GM10248 (cell line): ENCODE measurements at places on chromosomes 4 and X.

GRCh38 chr4:166065324-166065723 lies 192.3 kb downstream of the TLL1 start:
- DNase-seq: no peak

DNA sequence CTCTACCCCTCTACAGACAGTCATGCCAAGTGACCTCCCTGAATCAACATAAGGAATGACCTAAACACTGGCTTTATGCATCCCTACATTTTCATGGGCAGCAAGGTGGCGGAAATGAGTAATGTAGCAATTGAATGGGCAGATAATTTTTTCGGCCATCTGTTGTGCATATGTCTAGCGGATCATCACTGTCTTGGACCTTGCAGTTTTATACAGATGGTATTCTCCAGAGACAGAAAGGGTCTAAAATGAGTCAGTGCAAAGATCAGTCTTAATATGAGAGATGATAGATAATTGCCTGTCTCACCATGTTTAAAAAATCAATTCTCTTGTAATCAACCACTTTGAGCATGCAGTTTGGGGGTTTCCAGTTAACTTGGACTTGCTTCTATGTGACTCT lies 177.3 kb upstream of the DKK2 start:
- DNase-seq: no peak

DNA sequence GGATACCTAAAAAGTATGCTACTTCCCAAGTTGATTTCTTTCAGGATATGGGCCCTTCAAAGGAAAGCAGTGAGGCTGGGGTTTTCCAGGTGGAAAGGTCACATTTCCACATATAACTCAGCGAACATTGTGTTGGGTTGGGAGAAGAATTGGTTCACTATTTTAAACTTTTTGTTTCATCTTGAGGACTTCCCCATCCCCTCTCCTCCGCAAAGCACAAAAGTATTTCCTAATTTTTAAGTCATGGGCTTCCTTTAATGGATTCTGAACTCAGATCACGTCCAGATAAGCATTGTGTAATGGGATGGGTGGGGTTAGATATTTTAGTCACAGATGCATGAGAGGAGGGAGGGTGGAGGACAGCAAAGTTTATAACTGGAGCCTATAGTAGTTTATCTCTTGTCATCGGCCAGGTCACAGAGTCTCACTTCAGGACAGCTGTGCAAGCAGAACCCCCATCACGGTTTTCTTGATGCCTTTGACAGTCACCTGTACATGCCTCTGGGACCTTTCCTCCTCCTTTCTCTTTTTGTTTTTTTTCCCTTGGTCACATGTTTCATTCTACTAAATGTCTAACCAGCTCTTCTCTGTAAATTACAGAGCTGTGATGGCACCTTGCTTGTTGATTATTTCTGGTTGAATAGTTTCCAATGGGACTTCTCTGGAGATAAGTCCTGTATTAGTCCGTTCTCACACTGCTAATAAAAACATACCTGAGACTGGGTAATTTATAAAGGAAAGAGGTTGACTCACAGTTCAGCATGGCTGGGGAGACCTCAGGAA lies 115.4 kb downstream of the PTTG2 start:
- DNase-seq: no peak

GRCh38 chr4:18878561-18878960 lies 857.0 kb upstream of the LCORL start:
- DNase-seq: no peak

DNA sequence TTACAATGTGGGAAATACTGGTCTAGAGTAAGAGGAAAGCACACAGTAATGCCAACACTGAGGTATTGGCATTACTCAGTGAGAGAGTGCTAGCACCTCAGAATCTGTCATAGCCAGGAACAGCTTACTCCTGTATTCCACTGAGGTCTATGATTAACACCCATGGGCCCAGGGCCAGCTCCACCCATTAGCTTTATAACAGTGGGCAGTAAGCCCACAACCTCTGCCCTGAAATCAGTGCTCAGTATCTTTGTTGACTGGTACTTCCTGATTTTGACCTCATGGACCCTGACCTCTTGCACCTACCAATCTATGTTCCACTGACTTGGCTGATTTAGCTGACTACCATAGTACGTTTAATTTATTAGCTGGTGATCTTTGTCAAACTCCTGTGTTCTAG lies 56.1 kb downstream of the LANCL3 start:
- DNase-seq: no peak
